ENCODE measurements at places on chromosomes 4 and X.

DNA sequence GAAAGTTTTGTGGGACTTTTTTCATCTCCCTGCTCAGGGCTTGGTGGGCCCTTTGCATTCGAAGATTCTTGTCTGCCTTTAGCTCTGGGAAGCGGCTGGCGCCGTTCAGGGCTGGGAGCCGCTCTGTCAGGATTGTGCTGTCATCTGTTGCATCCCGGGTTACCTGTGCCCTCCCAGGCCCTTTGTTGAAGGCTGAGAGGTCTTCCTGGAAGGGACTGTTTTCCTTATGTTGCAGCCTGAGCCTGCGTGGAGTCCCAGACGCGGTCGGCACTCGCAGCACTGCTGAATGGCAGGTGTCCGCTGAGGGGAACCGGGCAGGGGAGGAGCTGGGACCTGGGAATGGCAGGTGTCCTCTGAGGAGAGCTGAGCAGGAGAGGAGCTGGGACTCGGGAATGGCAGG lies 15.9 kb downstream of the RGS12 start:
- no peak for DNase-seq

DNA sequence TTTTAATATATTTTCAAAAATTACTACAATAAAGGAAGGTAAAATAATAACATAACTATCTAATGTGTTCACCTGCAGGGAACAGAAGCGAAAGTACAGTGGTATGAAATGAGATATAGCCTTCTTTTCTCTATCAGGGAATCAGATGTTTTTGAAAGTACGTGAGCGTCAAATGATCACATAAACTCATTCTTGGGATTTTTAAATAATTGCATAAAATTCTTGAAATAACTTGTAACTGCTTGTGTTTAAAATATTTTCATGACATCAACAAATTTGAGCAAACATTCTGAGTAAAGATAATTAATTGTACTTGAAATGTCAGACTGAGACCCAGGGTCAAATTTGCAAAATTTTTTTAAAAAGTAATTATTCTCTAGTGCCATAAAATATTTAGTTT lies 193.5 kb upstream of the NEIL3 start:
- no peak for DNase-seq

GRCh38 chrX:150731795-150732194 lies 38.6 kb downstream of the MTMR1 start:
- DNase-seq, result no peak

DNA sequence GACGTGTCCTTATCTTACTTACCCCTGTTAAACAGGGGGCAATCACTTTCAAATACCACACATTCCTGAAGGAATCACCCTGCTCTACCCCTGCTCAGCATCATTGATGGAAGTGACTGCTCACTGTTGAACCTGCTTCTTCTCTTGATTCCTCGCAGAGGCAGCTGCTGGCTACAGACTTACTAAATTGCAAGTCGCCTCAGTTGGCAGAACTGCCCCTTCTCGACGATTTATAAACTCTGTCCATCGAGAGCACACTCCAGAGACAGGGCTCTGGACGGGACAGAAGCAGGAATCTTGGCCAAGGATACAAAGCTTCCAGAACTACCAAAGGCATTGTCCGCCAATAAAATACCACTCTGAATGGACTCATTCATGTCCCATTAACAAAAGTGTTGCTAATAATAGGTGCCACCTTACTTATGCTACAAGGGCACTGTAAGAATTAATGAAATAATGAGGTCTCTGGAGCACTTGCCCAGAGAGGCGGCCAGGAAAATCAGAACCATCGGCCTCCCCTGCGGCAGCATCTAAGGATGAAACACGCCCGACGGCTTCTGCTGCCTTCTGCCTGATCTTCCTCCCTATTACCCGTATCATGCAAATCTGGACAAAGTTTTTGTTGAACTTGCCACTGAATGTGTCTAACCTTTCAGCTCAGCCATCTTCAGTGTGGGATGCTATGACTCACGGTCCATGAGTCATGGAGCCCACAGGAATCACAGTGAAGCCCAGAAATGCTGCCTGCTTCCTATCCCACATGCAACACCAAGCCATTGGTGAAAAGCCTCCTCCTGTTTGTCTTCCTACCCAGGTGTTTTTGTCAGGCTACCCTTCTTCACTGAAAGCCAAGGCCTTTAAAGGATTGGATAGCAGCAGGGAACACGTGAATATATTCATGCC lies 164.9 kb downstream of the MAML3 start:
- no peak for DNase-seq

- no peak for DNase-seq
These were observed 12.4 kb downstream of the SMIM14 start for GRCh38 chr4:39626261-39626660.

GRCh38 chrX:154375156-154375504 lies 696 bp upstream of the FLNA start:
- DNase-seq, result no peak

DNA sequence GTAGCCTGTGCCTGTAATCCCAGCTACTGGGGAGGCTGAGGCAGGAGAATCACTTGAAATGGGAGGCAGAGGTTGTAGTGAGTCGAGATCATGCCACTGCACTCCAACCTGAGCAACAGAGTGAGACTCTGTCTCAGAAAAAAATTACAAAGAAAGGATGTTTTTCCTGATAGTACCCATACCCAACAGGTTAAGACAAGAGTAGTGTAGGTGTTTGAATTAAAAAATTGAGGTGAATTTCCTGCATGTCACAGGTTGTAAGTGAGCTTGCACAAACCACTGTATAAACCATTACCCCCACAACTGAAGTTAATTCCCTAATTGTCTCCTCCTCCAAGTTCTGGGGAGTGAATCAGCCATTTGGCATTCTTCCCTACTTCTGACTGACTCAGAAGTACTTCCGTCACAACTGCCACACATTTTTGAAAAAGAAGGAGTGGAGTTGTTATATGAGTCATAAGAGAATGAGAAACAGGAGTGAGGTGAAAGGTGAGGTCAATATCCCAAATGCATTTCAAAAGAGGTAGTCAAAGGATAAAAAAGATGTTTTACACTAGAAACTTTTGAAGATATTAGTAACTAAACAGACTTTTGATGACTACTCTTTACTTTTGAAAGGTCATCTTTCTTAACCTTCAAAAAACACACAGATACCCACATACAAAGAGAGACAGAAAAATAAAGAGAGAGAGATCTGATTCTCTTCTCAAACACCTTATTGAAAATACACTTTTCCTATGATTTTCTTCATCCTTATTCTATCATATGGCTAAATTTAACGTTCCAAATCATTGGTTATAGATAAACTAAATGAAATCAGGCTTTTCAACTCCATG lies 134.5 kb downstream of the BTC start:
- DNase-seq, result no peak

Data from CMK (cell line).